Activated naive CD8-positive, alpha-beta T cell treated with anti-CD3 and anti-CD28 coated beads for 36 hours (primary cell): ENCODE measurements at places on chromosomes 5 and 9.

- no peak for DNase-seq
These were observed 3.0 kb downstream of the NOXA1 start for GRCh38 chr9:137426018-137426681.

DNA sequence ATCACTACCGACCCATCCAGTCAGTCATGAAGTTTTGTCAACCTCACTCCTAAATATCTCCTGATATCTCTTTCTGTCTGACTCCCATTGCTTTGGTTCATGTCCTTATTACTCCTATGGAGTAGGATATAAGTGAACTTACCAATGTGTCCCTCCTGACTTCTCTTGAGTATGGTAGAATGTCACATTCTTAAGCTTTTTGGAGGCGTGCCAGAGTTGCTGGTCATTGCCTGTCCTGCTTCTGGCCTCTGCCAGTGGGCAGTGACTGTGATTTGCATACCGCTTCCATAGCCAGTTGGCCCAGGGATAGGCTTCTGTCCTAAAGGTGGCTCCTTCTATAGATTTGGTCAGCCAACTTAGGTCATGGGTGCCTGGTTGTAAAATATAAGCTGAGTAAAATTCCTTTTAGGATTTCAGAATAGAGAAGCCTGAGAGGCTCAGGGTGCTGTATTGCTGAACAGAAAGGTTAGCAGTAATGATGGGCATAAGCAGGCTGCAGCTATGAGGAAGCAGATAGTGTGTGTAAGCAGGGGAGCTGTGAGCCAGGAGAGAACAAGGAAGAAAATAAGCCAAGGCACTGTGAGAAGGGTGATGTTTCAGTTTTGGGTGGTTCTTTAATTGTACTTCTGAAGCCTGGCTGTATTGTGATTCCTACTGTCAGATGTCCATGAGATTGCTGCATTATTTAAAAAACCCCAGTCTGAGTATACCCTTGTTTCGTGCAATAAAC lies 16.1 kb upstream of the MARCHF3 start:
- DNase-seq = no peak

DNA sequence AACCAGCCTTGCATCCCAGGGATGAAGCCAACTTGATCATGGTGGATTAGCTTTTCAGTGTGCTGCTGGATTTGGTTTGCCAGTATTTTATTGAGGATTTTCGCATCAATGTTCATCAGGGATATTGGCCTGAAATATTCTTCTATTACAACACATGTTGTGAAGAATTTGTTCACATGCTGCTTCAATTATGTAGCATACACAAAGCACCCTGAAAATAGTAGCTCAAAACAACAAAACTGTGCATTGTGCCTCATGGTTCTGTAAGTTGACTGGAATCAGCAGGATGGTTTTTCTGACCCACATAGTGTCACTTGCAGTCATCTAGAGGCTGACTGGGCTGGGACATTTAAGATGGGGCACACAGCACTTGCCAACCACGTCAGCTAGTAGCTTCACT lies 193.9 kb downstream of the SYK start:
- no peak for DNase-seq

DNA sequence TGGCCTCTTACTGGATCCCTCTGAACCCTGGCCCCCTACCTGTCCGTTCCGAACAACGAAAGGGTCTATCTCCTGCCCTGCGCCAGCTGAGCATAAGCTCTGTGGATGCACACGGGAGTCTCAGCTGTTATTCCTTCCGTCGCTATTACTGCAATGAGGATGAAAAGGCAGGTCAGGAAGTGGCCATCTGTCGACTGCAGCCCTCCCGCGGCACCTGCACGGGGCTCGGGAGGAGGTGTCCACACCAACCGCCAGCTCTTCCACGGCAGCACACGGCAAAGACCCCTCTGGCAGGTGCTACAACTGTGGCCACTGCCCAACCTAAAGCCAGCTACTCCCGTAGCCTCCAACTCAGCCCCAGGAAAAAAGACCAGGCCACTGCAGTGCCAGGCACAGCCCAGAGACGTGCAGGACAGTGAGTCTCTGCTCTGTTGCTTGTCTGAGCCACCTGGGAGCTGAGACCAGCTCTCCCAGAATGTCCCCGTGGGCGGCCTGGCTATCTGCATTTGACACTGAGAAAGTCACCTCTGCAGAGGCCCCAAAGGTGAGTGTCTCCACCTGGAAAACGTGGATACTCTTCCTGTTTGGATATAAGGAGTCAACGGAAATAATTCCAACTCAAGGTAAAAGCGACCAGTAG lies 19.1 kb downstream of the CAMSAP1 start:
- DNase-seq = no peak

- DNase-seq = no peak
These were observed 49.1 kb downstream of the PTCD2 start for GRCh38 chr5:72369301-72369700.

- DNase-seq = no peak
These were observed 65.2 kb downstream of the TMC1 start for GRCh38 chr9:72586388-72587130.

DNA sequence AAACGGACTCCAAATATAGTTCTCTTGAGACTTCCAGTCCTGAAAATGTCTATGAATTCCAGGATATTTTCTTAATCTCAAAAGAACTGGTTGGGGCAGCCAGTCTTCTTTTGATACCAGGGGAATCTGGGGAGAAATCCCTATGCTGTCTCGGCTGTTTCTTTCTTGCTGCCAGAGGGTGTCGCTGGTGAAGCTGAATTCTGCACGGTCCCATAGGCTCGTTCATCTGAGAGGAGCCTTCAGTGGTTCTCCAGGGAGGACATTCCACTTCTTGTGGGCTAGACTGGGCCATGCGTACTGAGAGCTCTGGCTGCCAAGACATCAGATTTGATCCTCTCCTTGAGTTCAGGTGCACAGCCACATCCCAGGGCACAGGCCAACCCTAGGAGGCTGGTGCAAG lies 155.0 kb upstream of the CLINT1 start:
- no peak for DNase-seq

DNA sequence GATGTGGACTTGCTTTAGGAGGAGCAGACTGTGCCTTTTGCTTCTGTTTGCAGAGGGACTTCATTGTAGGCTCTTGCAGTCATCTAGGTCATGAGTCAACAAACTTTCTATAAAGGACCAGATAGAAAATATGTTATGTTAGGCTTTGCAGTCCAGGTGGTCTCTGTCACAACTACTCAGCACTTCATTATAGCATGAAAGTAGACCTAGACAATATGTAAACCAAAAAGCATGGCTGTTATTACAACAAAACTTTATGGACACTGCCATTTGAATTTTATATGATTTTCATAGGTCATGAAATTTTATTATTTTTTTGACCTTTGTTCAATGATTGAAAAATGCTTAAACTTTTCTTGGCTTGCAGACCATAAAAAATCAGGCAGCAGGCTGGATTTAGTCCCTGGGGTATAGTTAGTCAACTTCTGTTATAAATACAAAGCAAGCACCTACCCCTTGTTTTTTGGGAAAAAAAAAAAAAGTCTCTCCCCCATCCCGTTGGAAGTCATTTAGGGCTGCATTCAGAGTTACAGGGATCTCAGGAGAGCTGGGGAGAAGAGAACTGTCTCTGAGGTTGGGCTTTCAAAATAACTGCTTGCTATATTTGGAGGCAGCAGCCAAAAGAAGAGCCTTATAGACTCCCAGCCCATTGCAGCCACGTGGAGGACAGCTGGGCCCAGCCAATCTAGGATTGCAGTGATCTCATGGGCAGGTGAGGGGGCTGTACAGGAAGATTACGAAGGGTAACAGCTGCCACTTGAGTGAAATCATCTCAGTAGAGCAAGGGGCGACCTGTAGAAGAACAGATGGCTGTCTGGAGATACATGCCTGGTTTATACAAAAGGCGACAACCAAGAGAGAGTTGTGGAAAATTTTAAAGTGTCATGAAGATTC lies 136.6 kb upstream of the TNC start:
- DNase-seq = no peak

DNA sequence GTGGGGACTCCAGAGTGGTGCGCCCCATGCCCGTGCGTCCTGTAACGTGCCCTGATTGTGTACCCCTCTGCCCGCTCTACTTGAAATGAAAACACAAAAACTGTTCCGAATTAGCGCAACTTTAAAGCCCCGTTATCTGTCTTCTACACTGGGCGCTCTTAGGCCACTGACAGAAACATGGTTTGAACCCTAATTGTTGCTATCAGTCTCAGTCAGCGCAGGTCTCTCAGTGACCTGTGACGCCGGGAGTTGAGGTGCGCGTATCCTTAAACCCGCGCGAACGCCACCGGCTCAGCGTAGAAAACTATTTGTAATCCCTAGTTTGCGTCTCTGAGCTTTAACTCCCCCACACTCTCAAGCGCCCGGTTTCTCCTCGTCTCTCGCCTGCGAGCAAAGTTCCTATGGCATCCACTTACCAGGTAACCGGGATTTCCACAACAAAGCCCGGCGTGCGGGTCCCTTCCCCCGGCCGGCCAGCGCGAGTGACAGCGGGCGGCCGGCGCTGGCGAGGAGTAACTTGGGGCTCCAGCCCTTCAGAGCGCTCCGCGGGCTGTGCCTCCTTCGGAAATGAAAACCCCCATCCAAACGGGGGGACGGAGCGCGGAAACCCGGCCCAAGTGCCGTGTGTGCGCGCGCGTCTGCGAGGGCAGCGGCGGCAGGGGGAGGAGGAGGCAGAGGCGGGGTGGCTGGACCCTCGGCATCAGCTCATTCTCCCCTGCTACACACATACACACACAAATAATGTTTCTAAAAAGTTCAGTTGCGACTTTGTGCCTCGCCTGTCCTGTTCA lies 668 bp downstream of the GLIS3 start:
- DNase-seq = peak; percentile 40

DNA sequence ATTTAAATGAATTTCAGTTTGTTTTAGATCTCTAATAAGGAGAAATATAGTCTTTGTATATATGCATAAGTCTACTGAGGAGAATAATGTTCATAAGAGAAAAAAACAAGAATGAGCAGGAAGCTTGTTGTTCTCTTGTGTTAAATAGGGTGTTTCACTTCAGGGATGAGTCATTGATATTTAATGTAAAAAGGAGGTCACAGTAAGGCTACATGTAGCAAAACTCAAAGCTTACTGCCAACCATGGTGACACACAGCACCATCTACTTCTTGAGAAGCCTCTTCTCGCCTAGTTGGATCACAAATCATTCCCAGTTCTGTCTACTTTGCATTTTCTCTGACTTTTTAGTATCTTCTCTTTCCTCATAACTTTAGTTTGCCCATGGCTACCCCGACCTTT lies 1466.0 kb upstream of the C9orf72 start:
- no peak for DNase-seq

DNA sequence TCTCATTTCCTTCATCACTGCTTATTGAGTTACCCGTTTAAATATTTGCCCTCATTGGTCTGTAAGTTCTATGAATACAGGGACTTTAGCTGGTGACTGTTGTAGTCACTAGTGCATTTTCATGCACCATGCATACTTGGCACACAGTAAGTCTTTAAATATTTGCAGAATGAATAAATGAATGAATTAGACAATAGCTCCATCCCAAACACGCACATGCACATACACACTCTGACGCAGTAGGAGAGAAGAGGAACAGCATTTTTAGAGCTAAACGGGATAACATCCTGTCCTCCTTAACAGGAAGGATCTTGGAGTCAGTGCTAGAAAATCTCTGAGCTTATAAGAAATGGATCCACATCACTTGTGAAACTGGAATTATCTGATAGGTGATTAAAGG lies 447.7 kb downstream of the KIF4B start:
- DNase-seq = no peak

- DNase-seq = no peak
These were observed 72.3 kb downstream of the C9orf153 start for GRCh38 chr9:86187121-86187520.

GRCh38 chr9:36163786-36164170 lies 5.4 kb upstream of the CCIN start:
- no peak for DNase-seq

GRCh38 chr5:15852217-15852616 lies 327.4 kb downstream of the MARCHF11 start:
- DNase-seq = no peak

GRCh38 chr5:58595952-58596351 lies 13.1 kb downstream of the RAB3C start:
- DNase-seq = no peak

GRCh38 chr9:16069249-16069648 lies 516.4 kb downstream of the CCDC171 start:
- DNase-seq = no peak

- no peak for DNase-seq
These were observed 103.1 kb upstream of the CYLC2 start for GRCh38 chr9:102892025-102892424.

GRCh38 chr9:130471411-130472183 lies 26.8 kb downstream of the ASS1 start:
- DNase-seq = no peak

DNA sequence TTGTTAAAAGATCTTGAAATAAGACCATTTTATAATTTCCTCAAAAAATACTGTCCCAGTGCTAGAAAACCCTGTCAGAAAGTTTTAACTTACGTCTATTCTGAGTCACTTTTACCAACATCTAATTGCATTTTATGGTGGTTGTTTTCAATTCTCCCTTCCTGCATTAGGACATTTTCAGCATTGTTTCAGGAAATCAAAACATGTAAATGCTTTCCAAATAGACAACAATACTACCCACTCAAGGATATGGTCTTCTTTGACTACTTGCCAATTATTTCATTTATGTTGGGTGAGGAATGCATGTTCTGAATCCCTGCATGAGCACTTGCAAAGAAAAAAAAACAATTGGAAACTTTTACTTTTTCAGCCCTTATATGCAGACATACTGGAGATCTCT lies 284.6 kb upstream of the PDE4D start:
- no peak for DNase-seq
